Activated T-helper 2 cell treated with anti-CD3 and anti-CD28 coated beads, Interferon-gamma antibody, Interleukin-2, Interleukin-4, amounts not matched to agents 10 μg/mL and 5 μg/mL and 100 μg/mL, durations not matched to agents 14 hours and 24 hours and 36 hours (primary cell): ENCODE measurements at places on chromosomes 5 and 9. TPM values are rescaled to one million over a fixed set of nuclear protein-coding genes. Genes with fewer than 3 reads are reported as not detected.

GRCh38 chr5:77904362-77904761, 128.2 kb upstream of the TBCA start:
- DNase-seq: no peak

DNA sequence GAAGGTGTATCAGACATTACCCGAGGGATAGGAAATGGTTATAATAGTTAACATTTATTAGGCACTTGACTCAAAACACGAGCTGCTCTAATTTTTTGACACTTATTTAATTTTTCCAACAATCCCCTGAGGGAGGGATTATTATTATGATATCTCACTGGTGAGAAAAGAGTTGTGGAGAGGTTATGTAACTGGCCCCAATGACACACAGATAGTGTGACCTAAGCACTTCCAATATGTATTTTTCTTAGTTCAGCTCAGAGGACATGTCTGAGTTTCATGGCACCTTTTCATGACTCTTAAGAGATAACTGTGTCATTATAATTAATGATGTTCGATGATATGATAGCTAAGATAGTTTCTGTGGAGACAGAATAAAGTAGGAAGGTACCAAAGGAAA, 86.9 kb downstream of the PTCD2 start:
- DNase-seq: no peak

Gene NACC2
- 5.4 and 5.5 TPM in 2 replicates for total RNA-seq

Gene CHSY3
- total RNA-seq: not detected in 2 replicates
